Diencephalon (tissue), 1 donor: ENCODE measurements at places on chromosomes 4 and X. TPM values are rescaled to one million over a fixed set of nuclear protein-coding genes. Genes with fewer than 3 reads are reported as not detected.

The RAP2C gene
- total RNA-seq = 19.6 TPM

The PLP2 gene
- total RNA-seq = 3.5 TPM

The MGARP gene
- 0.46 TPM for total RNA-seq

The CNKSR2 gene
- 54.7 TPM for total RNA-seq

The ARAP2 gene
- total RNA-seq = 78.2 TPM

The GPR173 gene
- 27.0 TPM for total RNA-seq

The C4orf36 gene
- 3.2 TPM for total RNA-seq

The RPA4 gene
- 1.2 TPM for total RNA-seq

The GSX2 gene
- total RNA-seq = 3.2 TPM

The SRD5A3 gene
- total RNA-seq = 8.5 TPM

The ARHGEF9 gene
- 89.3 TPM for total RNA-seq

The TMEM47 gene
- total RNA-seq = 90.2 TPM

The XIAP gene
- total RNA-seq = 102 TPM

The BGN gene
- 7.6 TPM for total RNA-seq

The INTS6L gene
- 20.5 TPM for total RNA-seq

The DUX4 gene
- total RNA-seq = not detected

The PAGE2B gene
- not detected for total RNA-seq

The ARX gene
- total RNA-seq = 10.4 TPM

The MAGEB16 gene
- not detected for total RNA-seq

The CLDN22 gene
- not detected for total RNA-seq

The PHKA2 gene
- 19.6 TPM for total RNA-seq

The CT45A10 gene
- total RNA-seq = not detected

The IL1RAPL1 gene
- total RNA-seq = 30.9 TPM

The TEX13B gene
- total RNA-seq = not detected

The ETDA gene
- not detected for total RNA-seq

The CTAG1B gene
- not detected for total RNA-seq

The SH2D1A gene
- not detected for total RNA-seq

The LRAT gene
- total RNA-seq = 3.0 TPM

The NPY1R gene
- total RNA-seq = 19.8 TPM

The BST1 gene
- total RNA-seq = 1.2 TPM

The DMD gene
- total RNA-seq = 90.2 TPM

The AFF2 gene
- total RNA-seq = 126 TPM

The PCDH7 gene
- 128 TPM for total RNA-seq

The NOX1 gene
- not detected for total RNA-seq

The ZCCHC4 gene
- total RNA-seq = 16.6 TPM

The CXCL3 gene
- 1.2 TPM for total RNA-seq

The TBC1D14 gene
- total RNA-seq = 113 TPM

The PASD1 gene
- not detected for total RNA-seq

The CCKAR gene
- total RNA-seq = 4.6 TPM

The CDS1 gene
- total RNA-seq = 22.6 TPM

The MAGEA6 gene
- total RNA-seq = not detected

The CTAG2 gene
- total RNA-seq = not detected

The RBM10 gene
- total RNA-seq = 33.9 TPM

The ASB11 gene
- total RNA-seq = not detected

The IL21 gene
- not detected for total RNA-seq
